Naive thymus-derived CD8-positive, alpha-beta T cell (primary cell): ENCODE measurements at places on chromosomes 3 and 15.

- DNase-seq: peak; percentile 45
These were observed 4.8 kb downstream of the UBE2E1 start for GRCh38 chr3:23810343-23811184.

- DNase-seq: no peak
These were observed 15.5 kb upstream of the THRB start for GRCh38 chr3:24510030-24510648.

GRCh38 chr3:155673421-155673820 lies 71.5 kb downstream of the PLCH1 start:
- DNase-seq: no peak

- no peak for DNase-seq
These were observed 245.1 kb upstream of the LRTM1 start for GRCh38 chr3:55172913-55173312.

DNA sequence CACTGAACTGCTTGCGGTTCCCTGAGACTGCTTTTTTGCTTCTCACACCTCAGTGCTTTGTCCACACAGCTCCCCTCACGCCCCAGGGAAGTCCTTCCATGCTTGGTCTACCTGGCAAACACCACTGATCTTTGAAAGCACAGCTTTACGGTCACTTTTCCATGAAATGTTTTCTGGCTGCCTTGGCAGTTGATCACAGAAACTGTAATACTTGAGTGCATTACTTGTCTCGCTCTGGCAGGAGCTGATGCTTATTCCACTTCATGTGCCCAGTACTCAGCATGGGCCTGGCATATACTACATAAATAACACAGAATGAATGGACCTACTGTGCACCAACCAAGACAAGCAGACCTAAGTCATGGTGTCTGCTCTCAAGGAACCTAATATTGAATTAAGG lies 121.1 kb downstream of the MEX3B start:
- DNase-seq: no peak

- DNase-seq: no peak
These were observed 41.0 kb upstream of the CMSS1 start for GRCh38 chr3:99776516-99777209.

DNA sequence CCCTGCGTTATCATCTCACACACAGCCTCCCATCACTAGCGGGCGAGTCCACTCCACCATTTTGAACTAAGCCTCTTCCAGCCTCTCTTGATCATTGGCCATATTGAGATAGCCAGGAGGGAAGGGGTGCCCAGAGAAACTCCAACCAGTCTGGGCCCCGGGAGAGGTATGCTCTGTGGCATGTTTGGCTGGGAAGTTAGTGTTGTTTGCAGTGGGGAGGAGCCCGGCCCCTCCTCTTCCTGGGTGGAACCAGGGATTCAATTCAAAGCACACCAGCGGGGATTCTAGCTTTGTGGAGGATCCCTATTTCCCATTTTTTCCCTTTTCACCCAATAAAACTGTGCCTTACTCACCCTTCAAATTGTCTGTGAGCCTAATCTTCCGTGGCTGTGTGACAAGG lies 71.8 kb downstream of the GBE1 start:
- no peak for DNase-seq

DNA sequence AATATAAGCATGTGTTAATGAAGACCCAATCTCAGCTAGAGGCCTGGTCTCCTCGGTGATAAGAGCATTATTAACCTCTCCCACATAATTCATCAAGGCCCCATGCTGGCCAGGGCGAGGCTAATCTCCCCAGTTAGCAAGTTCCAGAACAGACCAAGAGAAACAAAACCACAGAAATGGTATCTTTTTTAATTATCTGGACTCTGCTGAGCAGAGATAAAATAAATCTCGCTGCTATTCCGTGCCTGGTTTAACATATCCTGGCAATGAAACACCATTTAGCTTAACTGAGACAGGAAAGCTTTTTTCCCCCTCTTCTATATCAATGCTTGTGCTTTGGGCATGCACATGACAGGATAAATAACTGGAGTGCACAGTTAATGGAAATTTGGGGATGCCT lies 72.5 kb upstream of the ARHGEF3 start:
- no peak for DNase-seq

DNA sequence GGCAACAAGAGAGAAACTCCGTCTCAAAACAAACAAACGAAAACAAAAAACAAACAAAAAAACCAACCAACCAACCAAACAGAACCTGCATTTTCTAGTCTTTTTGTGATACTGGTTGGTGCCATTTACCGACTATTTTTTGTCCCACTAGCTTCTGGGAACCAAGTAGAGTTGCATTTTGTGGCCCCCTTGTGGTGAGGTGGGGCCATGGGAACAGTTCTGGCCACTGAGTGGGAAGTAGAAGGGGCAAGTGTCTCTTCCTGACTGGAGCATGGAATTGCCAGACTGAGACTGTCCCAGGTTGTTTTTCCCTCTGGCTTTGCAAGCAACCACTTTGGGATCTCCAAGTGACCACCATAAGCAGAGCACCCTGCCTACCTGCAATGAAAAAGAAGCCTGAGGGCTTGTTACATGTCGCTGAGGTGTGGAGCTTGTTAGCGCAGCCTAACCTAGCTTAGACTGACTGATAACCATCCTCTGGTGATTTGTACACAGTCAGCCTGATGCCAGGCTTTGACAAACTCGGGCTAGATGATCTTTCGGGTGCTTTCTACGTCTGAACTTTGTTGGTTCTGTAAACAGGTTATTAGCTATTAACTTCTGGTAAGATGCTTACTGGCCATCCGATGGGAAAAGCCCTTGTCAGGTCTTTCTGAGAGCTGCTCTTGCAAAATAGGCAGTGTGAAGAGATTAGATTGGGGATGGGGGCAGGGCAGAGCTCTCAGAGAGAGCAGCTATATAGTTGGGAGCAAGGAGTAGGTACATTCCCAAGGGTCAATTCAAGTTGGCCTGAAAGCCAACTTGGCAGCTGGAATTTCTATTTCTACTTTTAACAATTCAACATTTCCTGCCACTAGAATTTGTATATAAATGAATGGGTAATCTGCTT lies 172.2 kb downstream of the SSR3 start:
- DNase-seq: no peak
